Amniotic stem cell (primary cell): ENCODE measurements at places on chromosomes 3 and 15.

- no peak for DNase-seq
Observed at GRCh38 chr3:54062546-54062945, 59.8 kb upstream of the CACNA2D3 start.

DNA sequence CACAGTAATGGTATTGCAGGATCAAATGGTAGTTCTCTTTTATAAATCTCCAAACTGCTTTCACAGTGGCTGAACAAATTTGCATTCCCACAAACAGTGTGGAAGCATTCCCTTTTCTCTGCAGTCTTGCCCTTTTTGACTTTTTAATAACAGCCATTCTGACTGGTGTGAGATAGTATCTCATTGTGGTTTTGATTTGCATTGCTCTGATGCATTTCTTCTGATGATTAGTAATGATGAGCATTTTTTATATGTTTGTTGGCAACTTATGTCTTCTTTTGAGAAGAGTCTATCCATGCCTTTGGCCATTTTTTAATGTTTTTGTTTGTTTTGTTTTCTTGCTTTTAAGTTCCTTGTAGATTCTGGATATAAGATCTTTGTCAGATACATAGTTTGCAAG is 316.1 kb upstream of the TMCO5A start:
- no peak for DNase-seq

GRCh38 chr15:84981711-84982300 is at the start of gene PDE8A:
PDE8A (plus strand) TSS chr15:84981856; CDS start chr15:84982163, 307 bp downstream.
- DNase-seq = no peak

DNA sequence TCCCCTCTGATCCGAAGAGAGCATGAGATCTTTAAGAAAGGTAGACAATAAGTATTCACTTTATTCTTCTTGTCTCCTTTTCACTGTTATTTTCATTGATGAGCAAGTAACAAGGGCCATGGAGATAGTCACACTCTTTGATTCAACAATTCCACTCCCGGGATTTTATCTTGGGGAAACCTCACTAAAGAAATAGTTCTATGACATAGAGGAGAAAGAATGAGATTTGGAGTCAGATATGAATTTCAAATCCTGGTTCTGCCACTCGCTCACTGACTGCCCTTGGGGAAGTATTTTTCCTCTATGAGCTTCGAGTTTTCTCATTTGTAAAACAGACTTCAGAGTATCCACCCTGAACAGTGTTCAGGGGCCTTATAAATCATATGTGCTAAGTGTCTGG is 514.6 kb downstream of the NLGN1 start:
- no peak for DNase-seq

- DNase-seq = no peak
Observed at GRCh38 chr3:99862208-99862607, 44.5 kb downstream of the CMSS1 start.

DNA sequence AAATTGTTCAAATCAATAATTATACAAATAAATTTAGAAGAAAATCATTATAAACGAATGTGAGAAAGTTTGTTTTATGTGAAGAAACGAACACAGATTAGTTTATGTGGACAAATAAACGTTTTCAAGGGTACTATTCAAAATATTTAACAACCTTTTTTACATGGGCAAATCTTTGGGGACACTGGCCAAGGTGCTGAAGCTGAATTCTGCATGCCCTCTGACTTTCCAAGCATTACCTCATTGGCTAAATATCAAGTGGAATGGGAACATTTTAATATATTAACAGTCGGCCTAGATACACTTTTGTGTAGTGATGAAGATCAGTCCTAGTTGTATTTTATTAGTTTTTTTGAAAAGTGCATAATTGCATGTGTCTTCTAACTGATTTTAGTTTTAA is 636.4 kb upstream of the DPPA4 start:
- DNase-seq = no peak

DNA sequence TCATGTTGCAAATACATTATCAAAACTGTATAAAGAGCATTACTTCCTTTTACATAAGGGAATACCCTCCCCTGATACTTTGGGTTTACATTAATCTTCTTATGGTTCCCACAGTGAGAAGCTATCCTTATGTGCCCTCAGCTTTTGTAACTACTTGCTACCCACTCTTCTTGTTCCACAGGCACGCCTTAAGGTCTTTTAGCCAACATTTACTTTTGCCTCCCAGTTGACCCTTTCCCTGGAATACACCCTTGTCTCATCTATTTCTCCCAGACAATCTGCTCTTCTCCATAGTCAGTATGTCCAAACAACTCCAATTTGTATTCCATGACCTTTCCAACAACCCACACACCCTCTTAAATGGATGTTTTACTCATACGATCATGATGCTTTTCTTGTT is 116.8 kb upstream of the COL8A1 start:
- DNase-seq = no peak

DNA sequence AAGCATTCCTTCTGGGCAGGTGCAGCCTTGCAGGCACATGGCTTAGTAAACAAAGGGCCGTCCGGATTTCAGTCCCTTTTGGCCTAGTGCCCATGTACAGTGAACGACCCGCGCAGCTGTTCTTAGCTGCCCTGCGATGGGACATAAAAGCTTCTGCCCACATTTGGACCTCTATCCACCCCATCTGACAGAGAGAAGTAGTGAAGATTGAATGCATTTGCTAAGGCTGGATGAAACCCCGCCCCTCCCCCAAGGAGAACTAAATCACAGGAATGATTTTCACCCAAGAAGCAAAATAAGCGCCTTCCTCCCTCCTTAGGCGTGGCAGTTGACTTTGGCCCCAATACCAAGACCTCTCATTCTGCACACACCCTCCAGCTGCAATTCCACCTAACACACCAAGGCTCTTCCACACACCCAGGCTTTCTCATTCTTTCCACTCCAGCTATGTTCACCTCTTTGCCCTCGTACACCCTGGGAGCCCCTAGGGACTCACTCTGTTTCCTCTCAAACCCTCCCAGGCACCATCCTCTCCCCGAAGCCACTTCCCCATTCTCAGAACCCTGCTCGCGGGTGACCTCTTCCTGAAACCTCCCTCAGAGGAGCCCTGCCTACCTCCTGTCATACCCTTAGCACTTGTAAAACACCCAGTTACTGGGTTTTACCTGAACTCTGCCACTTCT is 14.1 kb upstream of the HRH1 start:
- no peak for DNase-seq

DNA sequence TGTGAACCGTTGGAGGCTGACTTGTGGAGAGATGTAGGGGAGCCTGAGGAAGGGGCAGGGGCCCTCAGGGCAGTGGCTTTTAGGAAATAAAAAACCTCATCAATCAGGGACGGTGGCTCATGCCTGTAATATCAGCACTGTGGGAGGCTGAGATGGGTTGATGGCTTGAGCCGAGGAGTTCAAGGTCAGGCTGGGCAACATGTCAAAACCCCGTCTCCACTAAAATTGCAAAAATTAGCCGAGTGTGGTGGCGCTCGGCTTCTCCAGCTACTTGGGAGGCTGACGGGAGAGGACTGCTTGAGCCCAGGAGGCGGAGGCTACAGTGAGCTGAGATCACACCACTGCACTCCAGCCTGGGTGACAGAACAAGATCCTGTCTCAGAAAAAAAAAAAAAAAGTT is 7.6 kb downstream of the TTC23 start:
- no peak for DNase-seq

- DNase-seq = no peak
Observed at GRCh38 chr3:87004883-87005282, 13.9 kb upstream of the VGLL3 start.

- DNase-seq = no peak
Observed at GRCh38 chr15:90596943-90597342, 67.2 kb downstream of the CRTC3 start.

- peak; percentile 61 for DNase-seq
Observed at GRCh38 chr3:119322835-119323722, 28.9 kb downstream of the ARHGAP31 start.

DNA sequence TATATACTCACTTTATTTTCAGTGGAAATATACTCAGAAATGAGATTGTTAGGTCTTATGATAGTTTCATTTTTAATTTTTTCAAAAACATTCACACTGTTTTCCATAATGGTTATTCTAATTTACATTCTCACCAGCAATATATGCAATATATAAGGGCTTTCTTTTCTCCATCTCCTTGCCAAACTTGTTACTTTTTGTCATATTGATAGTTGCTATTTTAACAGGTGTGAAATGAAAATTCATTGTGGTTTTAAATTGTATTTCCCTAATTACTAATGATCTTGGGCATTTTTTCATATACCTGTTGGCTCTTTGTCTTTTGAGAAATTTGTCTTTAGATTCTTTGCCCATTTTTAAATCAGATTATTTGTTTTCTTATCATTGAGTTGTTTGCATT is 325.2 kb downstream of the DIPK2A start:
- DNase-seq = no peak

DNA sequence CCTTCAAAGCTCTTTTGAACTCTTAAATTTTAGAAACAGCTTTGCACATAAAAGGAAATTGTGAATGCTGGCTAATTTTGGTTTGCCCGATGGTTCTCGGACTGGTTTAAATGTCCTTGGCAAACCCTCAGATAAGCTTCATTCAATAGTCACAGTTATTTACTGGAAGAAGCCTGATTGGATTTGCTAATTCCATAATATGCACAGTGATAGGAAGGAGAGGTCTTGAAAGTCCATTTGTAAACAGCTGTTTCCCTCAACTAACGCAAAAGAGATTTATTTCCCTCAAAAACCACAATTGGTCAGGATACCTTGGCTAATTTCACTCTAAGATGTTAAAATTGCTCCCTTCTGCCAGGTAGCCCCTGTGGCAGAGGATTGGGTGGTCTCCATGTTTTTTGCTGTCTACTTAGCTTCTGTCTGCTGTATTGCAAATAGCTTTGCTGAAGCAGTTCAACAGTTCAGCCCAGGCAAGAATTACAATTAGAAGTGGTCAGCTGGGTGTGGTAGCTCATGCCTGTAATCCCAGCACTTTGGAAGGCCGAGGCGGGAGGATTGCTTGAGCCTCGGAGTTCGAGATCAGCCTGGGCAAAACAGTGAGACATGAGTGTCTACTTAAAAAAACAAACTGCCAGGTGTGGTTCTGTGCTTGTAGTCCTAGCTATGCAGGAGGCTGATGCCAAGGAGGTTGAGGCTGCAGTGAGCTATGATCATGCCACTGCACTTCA is 30.6 kb upstream of the PROK2 start:
- DNase-seq = no peak

- no peak for DNase-seq
Observed at GRCh38 chr3:183252118-183252782, 803 bp upstream of the B3GNT5 start.

DNA sequence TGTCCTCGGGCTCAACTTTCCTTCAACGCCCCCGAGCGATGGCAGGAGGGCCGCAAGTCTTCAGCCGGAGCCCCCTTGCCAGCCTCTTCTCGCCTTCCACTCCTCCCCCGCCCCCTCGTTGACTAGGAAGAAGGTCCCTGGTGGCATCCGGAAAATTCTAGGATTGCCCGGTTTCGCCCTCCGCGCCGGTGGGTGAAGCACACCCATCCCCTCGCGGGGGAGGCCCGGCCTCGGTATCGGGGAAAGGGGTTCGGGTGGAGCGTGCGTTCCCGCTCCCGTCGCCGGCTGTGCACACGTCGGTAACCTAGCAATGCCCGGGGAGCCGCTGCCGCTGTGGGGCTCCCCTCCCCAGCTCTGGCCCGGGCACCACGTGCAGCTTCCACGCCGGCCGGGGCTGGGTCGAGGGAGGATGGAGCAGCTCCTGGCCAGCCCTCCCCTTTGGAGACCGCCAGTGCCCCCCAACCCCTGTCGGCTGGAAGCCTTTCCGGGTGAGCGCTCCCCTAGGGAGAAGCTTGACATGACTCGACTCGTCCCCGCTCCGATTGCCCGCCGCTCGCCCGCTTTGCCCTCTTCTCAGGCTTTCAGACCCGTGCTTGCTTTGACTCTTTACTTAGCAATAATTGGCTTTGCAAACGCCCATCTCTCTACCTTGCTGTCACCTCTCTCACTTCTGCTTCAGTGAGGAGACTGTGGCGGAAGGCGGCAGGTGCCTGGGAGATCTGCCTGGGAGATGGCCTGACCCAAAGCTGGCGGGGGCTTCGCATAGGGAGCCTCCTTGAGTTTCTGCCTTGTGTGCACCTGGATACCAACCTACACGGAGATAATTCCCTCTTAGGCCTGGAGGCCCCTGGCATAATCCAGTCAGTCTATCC is 1.3 kb downstream of the CACNA1D start:
- DNase-seq = no peak
